CD4-positive, alpha-beta T cell treated with Interferon alpha-2 for 1 hour (primary cell): ENCODE measurements at places on chromosomes 2 and 18.

GRCh38 chr2:38021589-38021988 is 54.4 kb downstream of the CYP1B1 start:
- no peak for DNase-seq

DNA sequence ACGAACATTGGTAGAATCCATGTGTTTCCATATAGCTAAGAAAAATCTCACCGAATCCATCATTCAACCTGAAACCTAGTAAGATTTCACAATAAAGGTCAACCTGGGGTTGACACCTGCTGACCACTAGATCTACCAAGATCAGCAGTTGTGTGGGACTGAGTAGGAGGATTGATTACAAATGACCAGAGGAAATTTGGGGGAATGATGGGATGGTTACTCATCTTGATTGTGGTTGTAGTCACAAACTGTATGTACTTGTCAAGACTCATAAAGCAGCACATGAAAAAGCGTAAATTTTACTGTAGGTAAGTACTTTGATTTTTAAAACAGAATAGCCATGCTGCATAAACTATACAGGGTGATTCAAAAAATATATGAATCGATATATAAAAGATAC is 14.7 kb downstream of the DAPL1 start:
- DNase-seq = no peak

DNA sequence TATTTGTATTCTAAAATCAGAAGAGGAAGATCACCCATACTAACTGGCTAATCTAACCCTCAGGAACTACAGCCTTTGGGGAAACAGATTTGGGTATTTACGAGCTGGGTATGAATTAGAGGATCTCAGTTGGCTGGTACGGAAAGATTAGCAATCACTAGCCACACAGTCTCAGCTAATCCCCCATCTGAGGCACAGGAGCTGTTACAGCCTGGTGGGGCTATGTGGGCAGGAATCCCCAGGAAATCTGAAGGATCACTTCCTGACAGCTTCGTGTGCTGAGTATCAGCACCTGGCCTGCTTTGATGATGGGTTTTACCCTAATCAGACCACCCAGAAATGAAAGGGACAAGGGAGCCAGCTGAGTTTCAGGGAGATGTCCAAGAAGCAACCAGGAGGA is 206.3 kb downstream of the AFF3 start:
- DNase-seq = no peak

GRCh38 chr2:222864296-222864695 is 3.5 kb downstream of the ACSL3 start:
- DNase-seq = no peak

- no peak for DNase-seq
Observed at GRCh38 chr2:31354837-31355236, 59.7 kb downstream of the XDH start.

- no peak for DNase-seq
Observed at GRCh38 chr2:33377048-33377447, 99.4 kb upstream of the RASGRP3 start.

DNA sequence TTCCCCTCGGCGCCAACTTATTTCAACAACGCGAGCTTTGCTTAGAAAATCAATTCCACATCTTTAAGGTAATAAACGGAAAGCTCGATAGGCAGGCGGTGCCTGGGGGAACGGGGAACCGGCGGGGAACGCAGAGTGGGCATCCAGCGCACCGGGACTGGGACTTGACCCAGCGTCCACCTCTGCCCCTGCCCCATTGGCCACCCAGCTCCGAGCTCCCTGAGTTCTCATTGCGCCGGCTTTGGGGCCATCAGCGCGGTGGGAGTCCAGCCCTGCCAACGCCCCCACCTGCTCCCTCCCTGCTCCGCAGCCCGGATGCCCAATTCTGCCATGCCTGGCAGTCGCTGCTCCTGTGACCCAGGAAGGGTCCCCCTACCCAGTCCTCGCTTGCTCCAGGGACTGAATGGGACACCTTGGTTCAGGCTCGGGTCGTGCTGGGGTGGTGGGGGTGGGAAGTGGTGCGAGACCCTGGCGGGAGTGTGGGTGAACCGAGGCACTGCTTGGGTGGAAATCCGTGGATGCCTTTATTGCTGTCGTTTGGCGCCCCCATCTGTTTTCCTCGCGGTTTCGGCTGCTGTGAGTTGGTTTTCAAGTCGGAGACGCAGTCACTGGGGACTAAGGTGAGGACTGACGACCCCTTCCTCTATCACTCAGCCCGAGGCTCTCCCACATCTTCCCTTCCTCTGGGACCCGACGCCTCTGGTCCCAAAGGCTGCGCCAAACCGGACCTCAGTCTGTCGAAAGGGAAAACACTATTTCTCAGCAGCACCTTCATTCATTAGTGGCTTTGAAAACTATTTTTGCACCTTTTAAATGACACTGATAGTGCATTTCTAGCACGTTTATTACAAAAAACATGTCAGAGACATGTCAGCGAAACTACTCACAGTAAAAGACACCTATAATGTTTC is 2.4 kb upstream of the EVX2 start:
- DNase-seq = no peak

- DNase-seq = no peak
Observed at GRCh38 chr18:75809926-75810255, 382.4 kb upstream of the SMIM21 start.

DNA sequence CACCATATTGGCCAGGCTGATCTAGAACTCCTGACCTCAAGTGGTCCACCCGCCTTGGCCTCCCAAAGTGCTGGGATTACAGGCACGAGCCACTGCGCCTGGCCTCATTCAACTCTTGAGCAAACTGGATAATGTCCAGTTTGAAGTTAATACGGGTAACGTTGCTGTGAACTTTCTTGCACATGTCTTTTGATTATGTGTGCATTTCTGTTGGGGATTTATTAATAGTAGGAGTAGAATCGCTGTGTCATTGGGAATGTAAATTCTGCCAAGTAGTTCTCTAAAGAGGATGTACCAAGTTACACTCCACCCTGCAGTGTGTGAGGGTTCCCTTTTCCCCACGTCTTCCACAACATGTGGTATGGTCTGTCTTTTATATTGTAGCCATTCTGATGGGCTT is 6.2 kb downstream of the IMPA2 start:
- DNase-seq = no peak

DNA sequence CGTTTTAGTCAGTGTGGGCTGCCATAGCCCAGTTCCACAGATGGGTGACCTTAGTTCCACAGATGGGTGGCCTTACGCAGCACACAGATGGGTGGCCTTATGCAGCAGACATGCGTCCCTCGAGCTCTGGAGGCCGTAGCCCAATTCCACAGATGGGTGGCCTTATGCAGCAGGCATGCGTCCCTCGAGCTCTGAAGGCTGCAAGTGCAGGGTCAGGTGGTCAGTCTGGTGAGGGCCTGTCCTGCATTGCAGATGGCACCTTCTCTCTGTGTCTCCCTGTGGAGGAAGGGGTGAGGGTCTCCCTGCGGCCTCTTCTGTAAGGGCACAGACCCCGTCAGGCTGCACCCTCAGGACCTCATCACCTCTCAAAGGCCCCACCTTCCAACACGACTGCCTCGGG is 189.5 kb upstream of the TPO start:
- DNase-seq = no peak

- DNase-seq = no peak
Observed at GRCh38 chr2:172870396-172870795, 134.8 kb downstream of the RAPGEF4 start.

- DNase-seq = peak; percentile 33
Observed at GRCh38 chr18:10851824-10852319, 297.5 kb downstream of the PIEZO2 start.

DNA sequence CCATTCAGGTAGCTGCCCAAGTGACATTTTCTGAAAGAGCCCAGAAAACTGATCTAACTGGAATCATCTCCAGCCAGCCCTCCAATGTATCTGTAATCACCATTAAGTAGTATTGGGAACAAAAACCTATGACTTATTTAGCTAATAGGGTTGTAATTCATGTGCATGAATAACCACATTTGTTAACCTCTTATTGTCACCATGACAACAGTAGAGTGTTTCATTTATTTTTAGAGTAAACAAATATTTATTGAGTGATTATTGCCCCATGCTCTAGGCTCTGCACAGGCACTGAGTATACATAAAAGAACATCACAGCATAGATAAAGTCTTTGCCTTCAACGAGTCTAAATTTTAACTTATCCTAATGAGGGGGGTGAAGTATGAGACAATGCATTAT is 265.4 kb upstream of the UBE2E3 start:
- DNase-seq = no peak

DNA sequence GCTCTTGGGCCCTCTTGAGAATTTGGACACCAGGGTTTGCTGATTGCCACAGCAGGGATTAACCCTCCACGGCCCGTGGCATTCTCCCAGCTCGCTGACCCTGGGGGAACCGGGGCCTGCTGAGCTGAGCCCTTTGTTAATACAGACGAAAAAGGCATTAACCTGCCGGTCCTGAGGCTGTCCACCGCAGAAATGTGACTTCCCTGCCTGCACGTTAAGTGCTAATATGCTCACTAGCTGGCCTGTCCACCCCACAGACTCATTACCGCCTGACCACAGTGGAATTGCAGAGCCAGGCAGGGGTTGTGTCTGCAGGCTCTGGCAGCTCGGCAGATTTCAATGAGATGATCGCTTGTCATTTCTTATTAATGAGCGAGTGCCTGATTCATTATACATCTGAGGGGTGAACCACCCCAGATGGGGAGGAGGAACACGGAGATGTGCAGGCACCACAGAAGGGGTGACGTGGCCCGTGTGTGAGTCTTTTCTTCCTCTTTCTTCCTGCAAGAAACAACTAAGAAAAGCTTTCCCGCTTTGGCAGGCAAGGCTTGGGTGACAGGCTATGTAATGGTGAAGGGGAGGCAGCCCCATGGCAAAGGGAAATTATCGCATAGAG is 126.0 kb downstream of the GLI2 start:
- no peak for DNase-seq
